ENCODE measurements at places on chromosomes 3 and 15.

DNA sequence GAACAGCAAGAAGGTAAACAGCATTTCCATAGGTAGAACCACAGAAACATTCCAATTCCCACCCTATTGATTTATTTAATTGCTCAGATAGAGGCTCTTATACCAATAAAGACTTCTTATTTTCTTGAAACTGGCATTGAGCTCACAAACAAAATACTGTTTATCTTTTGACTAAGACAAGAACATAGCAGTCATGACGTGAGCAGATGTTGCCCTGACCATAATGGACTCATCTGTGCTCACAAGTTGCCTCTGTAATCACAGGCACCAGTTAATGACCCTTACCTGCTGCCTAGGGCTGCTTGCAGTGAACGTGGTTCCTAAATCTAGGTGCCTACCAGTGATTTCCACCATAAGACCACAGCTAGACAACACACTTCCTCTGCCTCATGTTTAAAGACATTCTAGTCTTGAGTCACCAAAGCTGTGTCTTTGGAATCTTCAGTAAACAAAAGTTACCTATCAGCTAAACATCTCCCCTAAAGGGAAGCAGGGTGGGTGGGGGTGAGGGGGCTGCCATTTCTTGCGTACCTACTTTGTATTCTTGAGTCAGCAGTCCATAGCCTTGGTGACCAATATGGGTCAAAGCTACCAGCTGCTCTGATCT, 2.1 kb downstream of the FYCO1 start:
- peak; percentile 34 for DNase-seq

GRCh38 chr15:49674370-49674769, 53.5 kb downstream of the DTWD1 start:
- no peak for DNase-seq

- peak; percentile 27 for DNase-seq
Measured at GRCh38 chr3:45034612-45035252, 8.6 kb downstream of the CLEC3B start.

DNA sequence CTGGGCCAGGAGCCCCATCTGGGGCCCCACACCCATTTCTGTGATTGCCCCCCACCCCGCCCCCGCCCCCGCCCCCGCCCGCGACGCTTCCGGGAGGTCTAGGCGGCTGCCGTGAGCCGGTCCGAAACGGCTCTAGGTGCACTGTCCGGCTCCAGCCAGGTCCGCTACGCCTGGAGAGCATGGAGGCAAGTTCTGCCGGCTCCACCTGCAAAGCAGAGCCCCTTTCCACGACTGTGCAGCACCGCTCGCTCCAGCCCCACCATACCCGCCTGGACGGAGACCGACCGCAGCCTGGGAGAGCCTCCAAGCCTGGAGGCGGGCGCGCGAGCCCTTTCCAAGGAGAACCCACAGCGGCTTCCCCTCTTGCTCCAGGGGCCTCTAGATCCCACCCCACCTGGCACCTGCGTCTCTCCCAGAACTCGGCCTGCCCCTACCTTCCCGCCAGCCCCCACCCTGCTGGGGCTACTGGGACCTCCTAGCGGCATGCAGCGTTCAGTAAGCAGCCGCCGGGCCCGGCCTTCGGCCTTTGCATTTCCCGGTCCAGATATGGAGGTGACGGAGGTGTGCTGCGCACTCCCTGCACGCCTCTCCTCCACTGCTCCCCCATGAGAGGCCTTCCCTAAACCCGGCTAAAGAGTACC, 66.2 kb downstream of the KLF13 start:
- no peak for DNase-seq

GRCh38 chr15:37032091-37032775, 68.1 kb downstream of the MEIS2 start:
- no peak for DNase-seq

- no peak for DNase-seq
Measured at GRCh38 chr3:139716908-139717485, 39.2 kb upstream of the NMNAT3 start.

DNA sequence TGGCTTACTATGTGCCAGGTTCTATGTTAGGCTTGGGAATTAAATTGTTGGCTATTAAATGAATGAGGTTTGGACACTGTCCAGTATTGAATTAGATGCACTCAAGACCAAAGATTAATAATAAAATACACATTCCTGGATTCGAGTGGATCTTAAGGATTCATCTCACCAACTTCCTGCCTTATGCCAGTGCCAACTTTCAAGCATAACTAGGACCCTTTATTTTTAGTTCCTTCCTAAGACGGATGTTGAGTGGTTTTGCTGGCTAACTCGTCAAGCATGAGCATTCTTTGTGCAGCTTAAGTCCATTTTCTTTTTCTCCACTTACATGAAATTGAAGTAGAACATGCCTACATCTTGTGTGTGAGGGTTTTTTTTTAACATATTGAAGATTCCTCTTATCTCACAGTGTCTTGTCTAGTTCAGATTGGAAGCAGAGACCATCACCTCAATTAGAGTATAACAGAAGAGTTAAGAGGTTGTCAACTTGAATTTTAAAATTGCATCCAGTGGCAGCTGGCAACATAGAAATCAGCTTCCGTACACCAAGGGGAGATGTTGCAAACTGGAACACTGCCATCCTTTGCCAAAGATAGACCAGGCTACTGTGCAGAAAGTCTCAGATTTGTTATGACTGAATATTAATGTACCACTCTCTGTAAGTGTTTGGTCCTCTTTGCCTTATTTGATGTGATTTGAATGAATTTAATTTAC, 106.3 kb upstream of the BFSP2 start:
- DNase-seq = no peak

GRCh38 chr3:71250026-71250425, 333.5 kb downstream of the FOXP1 start:
- no peak for DNase-seq

DNA sequence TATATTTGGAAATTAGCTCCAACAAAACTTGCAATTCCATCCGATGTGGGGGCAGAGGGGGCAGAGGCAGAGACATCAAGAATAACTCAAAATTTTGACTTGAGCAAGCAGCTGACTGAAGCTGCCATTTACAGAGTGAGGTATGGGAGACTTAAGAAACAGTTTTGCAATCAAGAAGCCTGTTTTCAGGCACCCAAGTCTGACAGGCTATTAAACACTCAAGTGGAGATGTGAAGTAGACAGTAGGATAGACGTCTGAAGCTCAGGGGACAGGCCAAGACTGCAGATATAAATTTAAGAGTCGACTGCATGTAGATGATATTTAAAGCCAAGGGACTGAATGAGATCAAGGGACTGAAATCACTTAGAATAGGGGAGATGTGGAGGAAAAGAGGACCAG, 9.9 kb upstream of the SH3BP5 start:
- DNase-seq = no peak

DNA sequence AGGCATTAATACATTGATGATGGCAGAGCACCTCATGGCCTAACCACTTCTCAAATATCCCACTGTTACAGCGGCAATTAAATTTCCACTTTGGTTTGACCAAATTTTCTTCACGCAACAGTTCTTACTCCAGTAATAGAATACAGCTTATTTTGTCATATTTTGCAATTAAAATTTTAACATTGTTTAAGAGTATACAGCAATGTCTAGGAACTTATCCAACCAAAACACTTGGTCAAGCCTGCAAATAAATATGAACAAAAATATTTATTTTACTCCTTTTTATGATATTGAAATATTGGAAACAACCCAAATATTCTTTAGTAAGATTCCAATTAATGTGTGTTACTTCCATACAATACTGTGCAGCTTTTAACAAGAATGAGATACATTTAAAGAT, 45.3 kb upstream of the C3orf80 start:
- DNase-seq = no peak

- DNase-seq = no peak
Measured at GRCh38 chr3:8669019-8669418, 24.4 kb upstream of the SSUH2 start.

DNA sequence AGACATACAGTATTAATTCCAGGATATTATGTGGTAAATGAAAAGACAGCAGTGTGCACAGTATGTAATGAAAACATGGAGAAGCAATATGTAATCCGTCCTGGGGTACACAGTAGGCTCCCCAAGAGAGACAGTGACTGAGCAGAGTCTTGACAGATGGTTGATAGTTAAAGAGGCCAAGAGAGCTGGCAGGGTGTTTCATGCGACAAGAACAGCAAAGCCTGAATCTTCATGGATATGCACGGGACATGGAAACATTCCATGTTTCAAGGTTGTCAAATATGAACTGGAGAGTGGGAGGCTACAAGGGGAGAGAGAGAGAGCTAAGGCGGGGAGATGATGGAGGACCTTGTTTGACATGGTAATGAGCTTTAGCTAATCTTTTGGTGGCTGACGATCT, 338.4 kb downstream of the IL5RA start:
- no peak for DNase-seq
